Upper lobe of left lung (tissue), 6 donors: ENCODE measurements at places on chromosomes 7 and 10.

GRCh38 chr7:3194501-3195141 lies 106.4 kb upstream of the SDK1 start:
- DNase-seq, result peak; percentile 20

DNA sequence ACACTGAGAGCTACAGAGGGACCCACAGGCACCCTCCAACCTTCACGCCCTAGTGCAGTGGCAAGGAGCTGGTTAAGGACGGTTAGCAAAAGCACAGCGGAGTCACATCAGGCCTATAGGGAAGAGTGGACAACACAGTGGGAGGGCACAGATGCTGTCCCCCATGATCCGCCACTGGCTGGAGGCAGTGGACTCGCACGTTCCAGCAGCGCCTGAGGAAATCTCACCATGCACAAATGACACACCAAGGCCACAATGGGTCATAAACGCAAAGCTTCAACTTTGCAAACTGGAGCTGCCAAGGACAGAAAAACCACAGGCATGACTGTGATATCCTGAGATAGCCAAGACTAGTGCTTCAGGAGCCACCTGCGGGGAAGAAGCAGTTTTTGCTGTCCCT lies 58.8 kb downstream of the GRB10 start:
- DNase-seq, result no peak

- no peak for DNase-seq
Measured at GRCh38 chr7:31309407-31309806, 31.1 kb downstream of the NEUROD6 start.

DNA sequence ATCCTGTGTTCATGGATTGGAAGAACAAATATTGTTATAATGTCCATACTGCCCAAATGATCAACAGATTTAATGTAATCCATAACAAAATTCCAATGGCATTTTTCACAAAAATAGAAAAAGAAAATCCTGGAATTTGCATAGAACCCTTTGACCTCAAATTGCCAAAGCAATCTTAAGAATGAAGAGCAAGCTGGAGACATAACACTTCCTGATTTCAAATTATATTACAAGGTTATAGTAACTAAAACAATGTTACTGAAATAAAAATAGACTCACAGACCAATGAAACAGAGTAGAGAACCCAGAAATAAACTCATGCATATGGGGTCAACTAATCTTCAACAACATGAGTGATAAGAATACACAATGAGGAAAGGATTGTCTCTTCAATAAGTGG lies 302.5 kb downstream of the PHTF2 start:
- no peak for DNase-seq

- no peak for DNase-seq
Measured at GRCh38 chr10:132156382-132156781, 30.4 kb upstream of the DPYSL4 start.

- no peak for DNase-seq
Measured at GRCh38 chr10:121800146-121800545, 127.7 kb downstream of the ATE1 start.

- DNase-seq, result no peak
Measured at GRCh38 chr10:129402459-129402858, 64.6 kb upstream of the MGMT start.

GRCh38 chr7:30170476-30171205 lies 35.9 kb downstream of the MTURN start:
- no peak for DNase-seq

- peak; percentile 63 for DNase-seq
Measured at GRCh38 chr7:98211221-98211675, at the start of gene BHLHA15. BHLHA15 (plus strand) TSS chr7:98211439; CDS start chr7:98212310, 871 bp downstream.

DNA sequence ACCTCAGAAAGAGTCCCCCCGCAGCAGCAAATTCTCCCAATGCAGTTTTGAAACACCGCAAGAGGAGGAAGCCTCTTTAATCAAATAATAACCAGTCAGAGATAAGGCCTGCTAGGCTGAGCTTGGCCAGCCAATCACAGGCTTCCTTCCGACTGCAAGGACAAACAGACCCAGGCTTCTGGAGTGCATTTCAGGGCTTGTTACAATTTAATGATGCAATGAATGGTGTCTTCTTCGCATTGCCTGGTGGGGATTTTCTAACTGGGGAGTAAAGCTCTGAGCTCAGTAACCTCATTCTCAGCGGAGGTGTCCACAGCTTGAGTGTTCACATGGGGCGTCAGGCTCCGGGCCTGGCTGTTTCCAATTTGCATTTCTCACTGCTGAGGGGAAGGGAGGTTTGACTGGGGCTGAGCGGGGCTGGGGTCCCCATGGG lies 31.8 kb upstream of the GPAM start:
- DNase-seq, result peak; percentile 77

- DNase-seq, result no peak
Measured at GRCh38 chr7:104956753-104957450, 57.1 kb upstream of the KMT2E start.

- DNase-seq, result no peak
Measured at GRCh38 chr7:82345886-82346285, 97.7 kb downstream of the CACNA2D1 start.

- no peak for DNase-seq
Measured at GRCh38 chr10:6461961-6462360, 118.1 kb downstream of the PRKCQ start.

GRCh38 chr10:132446661-132447445 lies 49.9 kb downstream of the PWWP2B start:
- DNase-seq, result peak; percentile 91

DNA sequence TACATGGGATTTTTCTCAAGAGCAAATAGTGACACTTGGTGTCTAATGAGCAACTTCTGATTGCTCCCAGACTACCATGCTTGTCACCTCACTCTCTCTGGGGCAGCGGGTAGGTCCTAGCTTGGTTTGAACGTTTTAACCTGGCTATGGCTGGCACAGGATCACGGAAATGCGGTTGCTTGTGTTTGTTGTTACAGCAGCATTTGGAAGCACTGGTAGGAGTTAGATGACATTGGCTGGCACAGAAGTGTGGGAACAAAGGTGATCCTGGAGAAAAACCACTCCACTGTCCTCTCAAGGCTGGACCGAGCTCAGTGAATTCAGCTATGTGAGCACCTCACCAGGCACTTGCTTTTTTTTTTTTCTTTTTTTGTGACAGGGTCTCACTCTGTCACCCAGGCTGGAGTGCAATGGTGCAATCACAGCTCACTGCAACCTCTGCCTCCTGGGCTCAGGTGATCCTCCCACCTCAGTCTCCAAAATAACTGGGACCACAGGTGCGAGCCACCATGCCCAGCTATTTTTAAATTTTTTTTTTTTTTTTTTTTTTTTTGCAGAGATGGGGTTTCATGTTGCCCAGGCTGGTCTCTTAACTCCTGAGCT lies 3.5 kb upstream of the PFKFB3 start:
- DNase-seq, result no peak

GRCh38 chr10:93760490-93760889 lies 2.8 kb downstream of the LGI1 start:
- DNase-seq, result no peak
